ENCODE measurements at places on chromosomes 4 and X.

- DNase-seq: no peak
Measured at GRCh38 chr4:140176735-140177134, 22.8 kb upstream of the MAML3 start.

DNA sequence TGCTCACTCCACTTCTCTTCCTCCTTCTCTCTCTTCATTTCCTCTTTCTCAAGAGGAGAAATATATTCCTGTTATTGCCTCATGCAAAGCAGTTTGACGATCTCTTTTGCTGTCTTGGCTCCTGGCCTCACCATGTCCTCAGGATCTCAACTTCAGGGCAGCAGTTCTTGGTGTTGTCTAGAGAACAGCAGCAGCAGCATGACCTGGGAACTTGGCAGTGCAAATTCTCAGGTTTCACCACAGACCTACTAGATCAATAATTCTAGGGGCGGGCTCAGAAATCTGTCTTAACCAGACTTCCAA, 193.4 kb upstream of the EDNRA start:
- no peak for DNase-seq

DNA sequence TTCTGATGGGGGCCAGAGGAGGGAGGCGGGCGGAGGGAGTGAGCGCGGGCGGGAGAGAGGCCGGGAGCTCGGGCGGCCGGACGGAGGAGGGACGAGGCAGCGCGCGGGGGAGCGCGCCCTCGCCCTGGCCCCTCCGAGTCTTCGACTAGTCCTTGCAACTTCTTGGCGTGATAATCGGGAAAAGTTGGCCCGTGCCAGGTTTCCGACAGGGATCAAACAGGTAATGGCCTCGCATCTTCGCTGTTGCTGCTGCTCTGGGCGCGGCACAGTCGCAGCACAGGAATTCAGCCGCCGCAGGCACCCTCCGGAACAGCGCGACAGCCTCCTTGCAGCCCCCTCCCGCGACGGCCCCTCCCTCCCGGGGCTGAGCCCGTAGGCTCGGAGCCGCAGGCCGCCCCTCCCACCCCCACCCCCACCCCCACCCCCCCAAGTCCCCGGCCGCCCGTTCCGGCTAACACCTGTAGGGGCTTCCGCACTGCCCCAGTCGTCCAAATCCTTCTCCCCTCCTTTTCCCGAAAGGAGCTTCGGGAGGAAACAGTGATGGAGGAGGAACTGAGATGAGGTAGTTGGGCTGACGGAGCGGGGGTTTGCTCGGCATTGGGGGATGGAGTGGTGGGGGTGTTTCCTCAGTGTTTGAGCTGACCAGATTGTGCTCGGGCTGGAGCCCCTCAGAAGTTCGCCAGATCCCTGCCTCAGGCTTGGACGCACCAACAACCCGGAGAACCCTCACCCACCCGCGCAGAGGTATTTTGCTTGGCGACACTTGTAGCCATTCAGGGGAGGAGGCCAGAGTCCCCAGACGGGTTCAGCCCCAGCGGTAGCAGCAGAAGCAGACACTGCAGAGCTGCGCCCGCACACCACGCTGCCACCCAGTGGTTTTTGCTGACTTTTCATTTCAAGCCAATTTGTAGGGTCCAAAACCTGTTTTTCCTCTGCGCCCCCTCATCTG, at the start of gene FGF13:
Gene FGF13, minus strand, starts transcription at position 319 of the 949 bp plus-strand sequence. CDS start 714 bp downstream, outside the sequence.
- no peak for DNase-seq

DNA sequence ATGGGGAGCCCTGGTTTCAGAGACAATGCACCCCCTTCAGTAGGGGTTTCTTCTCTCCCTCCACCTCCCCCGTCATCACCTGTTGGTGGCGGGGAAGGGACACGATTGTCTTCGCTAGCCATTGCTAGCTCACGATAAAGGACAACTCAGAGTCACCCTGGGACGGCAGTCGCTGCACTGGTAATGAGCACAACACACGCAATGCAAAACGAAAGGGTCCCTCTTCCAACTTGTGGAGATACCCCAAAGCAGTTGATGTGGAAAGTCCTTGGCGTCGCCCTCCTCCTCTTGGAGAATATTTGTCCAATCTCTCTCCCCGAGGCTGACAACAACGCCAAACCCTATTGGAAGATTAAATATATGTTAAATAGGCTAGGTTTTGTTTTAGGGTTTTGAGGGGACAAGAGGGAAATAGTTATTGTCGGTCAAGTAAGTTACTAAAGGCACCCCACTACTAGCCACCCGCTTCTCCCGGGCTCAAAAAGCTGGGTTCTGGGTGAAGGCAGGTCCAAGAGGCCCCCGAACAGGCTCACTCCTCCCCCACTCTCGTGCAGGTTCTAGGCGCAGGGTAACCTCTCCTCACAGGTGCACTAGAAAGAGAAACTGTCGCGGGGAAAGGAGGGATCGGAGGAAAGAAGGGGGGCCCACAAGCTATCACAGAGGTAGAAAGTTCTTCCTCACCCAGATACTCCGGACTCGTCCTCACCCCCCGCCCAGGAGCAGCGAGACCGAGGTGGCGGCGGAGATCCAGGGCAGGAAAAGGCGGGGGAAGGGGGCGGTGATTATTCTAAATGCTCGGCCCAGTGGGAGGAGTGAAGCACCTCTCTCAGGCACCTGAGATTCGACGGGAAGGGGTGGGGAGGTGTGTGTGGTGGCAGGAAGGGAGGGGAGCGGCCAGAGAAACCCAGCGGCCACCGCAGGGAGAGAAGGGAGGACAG, at the start of gene LRBA:
Gene LRBA, minus strand, starts transcription at position 764 of the 938 bp plus-strand sequence. Its CDS starts 642 bp downstream, at position 122.
- peak; percentile 81 for DNase-seq

GRCh38 chr4:188110741-188111471, 1.5 kb upstream of the TRIML2 start:
- no peak for DNase-seq

DNA sequence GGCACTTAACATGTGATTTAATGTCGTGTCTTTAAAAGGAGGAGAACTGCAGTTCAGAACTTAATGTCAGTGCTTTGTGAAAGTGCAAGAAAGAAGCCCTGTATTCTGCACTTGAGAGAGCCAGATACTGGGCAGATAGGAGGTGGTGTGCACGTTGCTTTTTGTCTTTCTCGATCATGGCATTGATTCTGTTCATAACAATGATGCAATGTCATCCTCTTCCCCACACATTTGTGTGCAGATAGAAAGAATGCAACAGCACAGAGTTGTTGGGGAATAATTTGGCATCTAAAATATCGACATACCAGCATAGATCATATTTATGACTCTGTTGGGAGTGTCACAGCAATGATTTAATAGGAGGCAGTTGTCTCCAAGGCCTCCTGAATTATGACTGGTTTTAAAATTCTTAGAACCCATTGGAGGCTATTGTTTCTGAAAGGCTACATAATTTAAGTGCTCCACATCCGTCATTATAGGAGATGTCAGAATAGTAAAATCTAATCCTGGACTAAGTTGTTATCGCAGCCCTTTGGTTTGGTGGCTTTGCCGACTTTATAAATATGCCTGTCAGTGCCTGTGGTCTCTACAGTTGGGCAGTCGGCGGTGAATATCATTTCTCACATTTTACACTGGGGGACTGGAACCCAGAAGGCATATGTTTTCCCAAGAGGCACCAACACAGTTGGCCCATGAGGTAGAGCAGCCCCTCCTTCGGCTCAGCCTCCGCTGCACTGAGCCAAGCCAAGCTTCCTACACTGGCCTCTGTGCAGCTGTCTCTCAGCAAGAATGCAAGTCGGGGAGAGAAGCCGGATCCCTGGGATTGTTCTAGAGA, 124.9 kb downstream of the PTTG2 start:
- DNase-seq: no peak

DNA sequence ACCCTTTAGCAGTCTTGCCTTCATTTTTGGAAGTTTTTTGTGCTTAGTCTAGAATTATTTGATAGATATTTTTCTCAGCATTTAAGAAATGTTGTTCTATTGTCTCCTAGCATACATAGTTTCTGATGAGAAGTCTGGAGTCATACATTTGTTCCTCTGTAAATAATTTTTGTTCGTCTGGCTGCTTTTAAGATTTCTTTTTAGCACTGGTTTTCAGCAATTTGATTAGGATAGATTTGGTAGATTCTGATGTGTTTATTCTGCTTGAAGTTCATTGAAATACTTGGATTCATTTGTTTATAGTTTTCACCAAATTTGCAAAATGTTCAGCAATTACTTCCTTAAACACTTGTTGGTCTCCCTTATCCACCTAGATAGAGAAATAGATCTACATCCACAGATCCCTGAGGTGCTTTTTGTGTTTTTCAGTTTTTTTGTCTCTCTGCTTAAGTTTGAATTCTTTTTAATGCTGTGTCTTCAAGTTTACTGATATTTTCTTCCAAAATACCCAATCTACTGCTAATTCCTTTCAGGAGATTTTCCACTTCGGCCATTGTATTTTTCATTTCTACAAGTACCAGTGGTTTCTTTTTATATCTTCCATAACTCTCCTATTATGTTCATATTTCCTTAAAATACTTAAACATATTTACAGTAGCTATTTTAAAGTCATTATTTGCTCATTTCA, 64.9 kb downstream of the ABLIM2 start:
- DNase-seq: no peak

Data from RKO (cell line).